ENCODE measurements at places on chromosomes 7 and 10.

DNA sequence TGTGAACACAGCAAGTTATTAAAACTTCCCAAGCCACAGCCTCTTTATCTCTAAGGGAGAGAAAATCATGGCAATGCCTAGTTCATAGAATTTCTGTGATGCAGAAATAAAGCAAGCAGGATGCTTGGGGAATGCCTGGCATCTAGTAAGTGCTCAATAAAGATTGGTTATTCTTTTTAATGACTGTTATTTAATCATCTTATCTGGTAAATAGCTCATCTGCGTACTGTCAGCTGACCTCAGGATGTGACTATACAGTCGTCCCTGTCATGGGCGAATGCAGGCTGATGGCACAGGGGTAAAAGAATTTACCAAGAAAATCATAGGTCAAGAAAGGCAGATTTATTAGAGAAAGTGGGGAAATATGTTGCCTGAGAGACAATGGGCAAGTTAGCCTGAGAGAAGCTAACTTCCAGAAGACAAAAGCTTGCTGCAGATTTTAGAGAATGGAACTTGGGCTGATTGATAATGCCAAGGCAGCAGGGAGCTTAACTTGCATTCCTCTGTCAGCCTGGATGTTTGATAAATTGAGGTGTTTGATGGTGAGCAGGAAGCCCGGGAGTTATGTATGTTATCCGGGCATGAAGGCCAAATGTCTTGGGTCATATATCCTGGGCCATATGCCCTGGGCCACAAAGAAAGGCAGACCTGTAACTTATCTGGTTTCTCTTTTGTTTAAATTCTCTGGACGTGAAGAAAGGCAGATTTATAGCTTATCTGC is 126.0 kb downstream of the KCNMA1 start:
- DNase-seq, result no peak

GRCh38 chr7:137687556-137688265 is 159.1 kb downstream of the DGKI start:
- no peak for DNase-seq

DNA sequence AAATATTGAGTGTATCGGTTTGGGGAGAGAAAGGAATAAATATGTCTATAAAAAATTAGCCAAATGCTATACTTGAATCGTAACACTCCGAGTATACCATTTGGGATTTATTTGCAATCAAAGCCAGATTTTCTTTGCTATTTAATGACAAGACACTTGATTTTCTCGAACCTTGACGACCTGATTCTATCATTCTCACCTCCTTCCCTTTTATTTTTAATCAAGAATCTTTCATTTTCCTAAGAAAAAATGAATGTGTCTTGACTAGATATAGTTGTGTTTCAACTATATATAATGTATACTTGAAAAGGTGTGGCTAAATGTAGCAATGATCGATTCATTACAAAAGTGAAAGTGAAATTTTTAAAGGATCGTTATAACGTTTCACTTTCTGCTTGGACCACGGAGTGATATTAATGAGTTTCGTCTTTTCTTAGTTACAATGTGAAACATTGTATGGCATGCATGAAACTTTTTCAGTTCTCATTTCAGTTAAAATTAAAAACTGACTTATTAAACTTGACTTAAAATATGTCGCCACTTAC is 562 bp downstream of the NUB1 start:
- DNase-seq, result no peak

- DNase-seq, result no peak
Measured at GRCh38 chr10:89888321-89889070, 187.1 kb downstream of the KIF20B start.

- DNase-seq, result no peak
Measured at GRCh38 chr10:75014516-75015230, 96.8 kb upstream of the SAMD8 start.

DNA sequence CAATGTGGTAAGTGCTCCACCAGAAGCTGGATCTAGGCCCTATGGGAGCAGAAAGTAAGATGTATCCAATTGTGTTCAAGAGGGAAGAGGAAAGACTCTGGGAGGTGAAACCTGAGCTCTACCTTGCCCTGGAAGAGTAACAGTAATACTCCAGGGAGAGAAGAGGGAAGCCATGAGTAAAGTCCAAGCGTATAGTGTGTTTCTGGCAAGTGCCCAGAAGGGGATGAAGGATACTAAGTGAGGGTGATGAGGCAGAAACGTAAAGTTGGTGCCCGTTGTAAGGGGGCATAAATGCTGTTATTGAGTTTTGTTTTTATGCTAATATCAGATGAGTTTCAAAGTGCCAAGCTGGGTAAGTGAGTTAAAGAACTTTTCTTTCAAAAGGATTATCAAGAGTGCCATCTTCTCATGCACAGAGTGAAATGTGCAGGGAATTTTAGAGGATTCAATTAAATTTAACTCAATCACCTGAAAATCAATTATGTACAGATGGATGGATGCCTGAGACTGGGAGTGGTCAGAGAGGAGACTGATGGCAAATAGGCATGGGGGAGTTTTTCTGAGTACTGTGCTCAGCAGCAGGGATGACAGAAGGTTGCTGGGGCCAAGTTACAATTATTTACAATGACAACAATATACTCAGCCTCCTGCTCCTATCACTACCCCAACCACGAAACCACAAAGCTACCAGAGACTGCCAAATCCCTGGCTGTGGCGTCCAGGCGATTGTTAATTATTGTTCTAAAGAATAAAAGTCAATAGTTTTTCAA is 123.3 kb upstream of the LAMB4 start:
- DNase-seq, result no peak

- DNase-seq, result no peak
Measured at GRCh38 chr7:27324246-27324645, 81.6 kb downstream of the EVX1 start.

GRCh38 chr10:20977300-20977699 is 80.2 kb upstream of the NEBL start:
- DNase-seq, result no peak

- no peak for DNase-seq
Measured at GRCh38 chr10:78505657-78506056, 472.0 kb downstream of the RPS24 start.

Data from stimulated activated CD8-positive, alpha-beta memory T cell treated with anti-CD3 and anti-CD28 coated beads, Interleukin-4, amount 100 ng/mL, for 1 hour (primary cell).